ENCODE measurements at places on chromosomes 2 and 18. TPM values are rescaled to one million over a fixed set of nuclear protein-coding genes. Genes with fewer than 3 reads are reported as not detected.

Gene NOL4
- not detected for polyA plus RNA-seq

Gene ZNF385B
- polyA plus RNA-seq, result not detected

Gene DSEL
- polyA plus RNA-seq, result 0.03 TPM

Gene MAP3K19
- not detected for polyA plus RNA-seq

Gene SERPINB3
- polyA plus RNA-seq, result not detected

Gene ASB18
- polyA plus RNA-seq, result not detected

Gene ZNF892
- polyA plus RNA-seq, result 0.15 TPM

Gene PID1
- polyA plus RNA-seq, result 61.8 TPM
